Heart right ventricle (tissue), 16 donors: ENCODE measurements at places on chromosomes 13 and 19. TPM values are rescaled to one million over a fixed set of nuclear protein-coding genes. Genes with fewer than 3 reads are reported as not detected.

The NKPD1 gene
- total RNA-seq, result not detected

The SH2D3A gene
- not detected for total RNA-seq

DNA sequence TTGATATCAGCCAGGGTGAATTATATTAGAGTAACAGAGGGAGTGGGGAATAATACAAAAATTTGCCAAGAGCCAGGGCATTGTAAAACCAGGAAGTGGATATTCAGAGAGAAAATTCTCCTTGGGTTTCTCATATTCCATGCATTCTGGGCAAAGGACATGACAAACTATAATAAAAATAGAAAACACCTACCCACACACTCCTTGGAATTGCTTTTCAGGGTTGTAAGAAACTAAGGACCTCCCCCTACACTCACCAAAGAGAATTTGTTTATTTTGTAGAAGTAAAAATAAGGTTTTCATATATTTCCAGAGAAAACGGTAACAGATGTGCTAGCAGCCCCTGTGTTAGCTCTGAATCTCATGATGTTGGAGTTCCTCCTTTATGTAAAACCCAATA lies 649.6 kb downstream of the SLITRK1 start:
- DNase-seq, result no peak

DNA sequence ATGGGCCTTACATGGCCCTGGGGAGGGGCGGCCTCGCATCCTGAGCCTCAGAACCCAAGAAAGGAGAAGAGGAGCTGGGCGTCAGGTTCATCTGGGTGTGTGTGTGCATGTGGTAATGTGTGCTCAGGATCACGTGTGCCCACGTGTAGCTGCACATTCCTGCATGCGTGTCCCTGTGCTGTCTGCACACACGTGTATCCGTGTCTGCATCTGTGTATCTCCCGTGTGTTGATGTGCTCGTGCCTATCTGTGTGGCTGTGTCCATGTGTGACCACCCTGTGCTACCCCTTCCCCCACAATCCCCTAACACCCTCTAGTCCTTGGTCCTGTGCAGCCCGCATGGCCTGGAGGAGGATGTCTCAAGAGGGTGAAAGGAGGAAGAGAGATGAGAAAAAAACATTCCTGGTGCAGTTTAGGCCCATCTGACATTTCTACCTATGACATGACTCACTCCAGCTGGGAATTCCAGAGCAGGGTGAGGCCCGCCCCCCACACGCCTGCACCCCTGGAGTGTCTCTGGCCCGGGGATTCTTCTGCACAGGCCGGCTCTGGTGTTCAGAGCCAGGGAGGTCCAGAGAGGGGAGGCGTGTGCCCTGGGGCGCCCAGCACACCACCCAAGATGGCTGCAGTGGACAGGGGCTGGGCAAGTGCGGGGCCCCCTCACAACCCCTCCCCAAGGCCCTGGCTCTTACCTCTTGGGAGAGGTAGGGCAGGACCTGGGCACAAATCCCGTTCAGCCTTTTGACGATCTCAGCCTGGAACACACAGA lies 7.1 kb downstream of the TLE5 start:
- DNase-seq, result no peak

The PLPPR3 gene
- total RNA-seq, result not detected

- DNase-seq, result no peak
These were observed 8.6 kb downstream of the GAS6 start for GRCh38 chr13:113855012-113855921.

GRCh38 chr13:59476366-59476765 lies 687.4 kb downstream of the DIAPH3 start:
- DNase-seq, result no peak

The ZGLP1 gene
- total RNA-seq, result 1.4 TPM

The ZNF135 gene
- 5.0 TPM for total RNA-seq

The LRRC8E gene
- total RNA-seq, result 3.3 TPM

DNA sequence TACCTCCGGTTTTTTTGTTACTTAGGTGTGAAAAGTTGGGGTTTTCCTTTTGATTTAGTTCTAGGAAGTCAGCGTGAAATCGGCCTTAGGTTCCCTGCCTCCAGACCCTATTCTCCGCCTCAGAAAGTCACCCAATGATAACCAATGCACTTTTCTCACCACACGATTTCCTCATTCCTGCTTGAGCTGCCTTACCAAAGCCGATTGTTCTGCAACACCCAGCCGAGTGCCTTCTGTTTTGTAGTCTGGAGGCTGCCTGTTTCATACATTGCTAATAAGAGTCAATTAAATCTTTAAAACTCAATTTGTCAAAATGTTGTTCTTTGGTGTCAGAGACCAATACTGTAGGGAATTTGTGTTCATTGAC lies 39.7 kb downstream of the GJA3 start:
- no peak for DNase-seq

- no peak for DNase-seq
These were observed 87.1 kb downstream of the ATP11A start for GRCh38 chr13:112776971-112777370.

GRCh38 chr13:94590744-94591143 lies 5.2 kb downstream of the TGDS start:
- DNase-seq, result no peak

The ZNF99 gene
- 0.13 TPM for total RNA-seq
